Stimulated activated CD4-positive, alpha-beta T cell treated with anti-CD3 and anti-CD28 coated beads, Interleukin-15, amount 100 ng/mL, for 24 hours (primary cell): ENCODE measurements at places on chromosomes 1 and 21.

DNA sequence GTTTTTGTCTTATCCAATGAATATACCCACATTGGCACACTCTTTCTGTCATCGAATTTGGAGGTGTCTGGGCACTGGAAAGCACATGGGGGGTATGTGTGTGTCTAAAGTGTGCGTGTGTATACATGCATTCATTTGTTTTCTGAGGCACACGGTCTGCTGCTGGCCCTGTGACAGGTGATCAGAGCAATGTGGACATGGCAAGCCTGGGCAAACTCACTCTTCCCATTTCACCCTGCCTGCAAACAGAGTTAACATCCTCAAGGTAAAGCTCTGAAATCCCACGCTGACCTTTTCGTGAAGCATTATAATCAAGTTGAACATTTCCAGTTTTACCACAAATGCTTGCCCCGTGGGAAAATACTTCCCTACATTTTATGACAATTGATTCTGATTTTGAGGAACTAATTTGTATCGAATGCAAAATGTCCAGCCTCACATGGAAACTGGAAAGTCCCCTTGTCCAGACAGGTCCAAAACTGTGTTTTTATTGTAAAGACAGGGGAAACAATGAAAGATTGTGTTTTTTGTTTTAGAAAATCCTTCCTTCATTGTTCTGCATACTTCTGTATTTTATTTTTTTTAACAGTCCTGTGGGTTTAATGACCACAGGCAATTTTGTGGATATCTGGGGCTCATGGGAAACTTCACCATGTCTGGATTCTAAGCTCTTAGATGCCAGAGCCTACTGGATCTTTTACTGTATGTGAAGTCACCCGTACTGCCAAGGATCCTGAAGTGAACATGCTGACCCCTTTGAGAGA lies 160.9 kb downstream of the PBX1 start:
- DNase-seq, result no peak

- DNase-seq, result no peak
Observed at GRCh38 chr1:244011271-244011670, 39.8 kb upstream of the ZBTB18 start.

DNA sequence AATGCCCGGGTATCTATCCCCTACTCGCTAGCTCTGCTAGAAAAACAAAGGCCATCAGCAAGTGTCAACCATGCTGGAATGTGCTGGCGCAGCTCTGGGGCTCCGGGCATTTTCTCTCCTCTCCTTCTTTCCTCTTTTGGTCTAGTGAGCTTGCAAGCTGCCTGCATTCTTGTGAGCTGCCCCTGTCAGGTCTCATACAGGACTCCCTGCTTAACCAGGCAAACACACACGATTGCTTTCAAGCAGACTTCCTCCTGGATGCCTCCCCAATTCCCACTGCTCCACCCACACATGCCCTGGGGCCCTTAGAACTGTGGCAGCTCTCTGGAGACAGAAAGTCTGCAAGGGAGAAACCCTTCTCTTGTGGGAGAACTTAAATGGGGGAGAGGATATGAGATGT lies 35.7 kb upstream of the SUCO start:
- DNase-seq, result no peak

- DNase-seq, result no peak
Observed at GRCh38 chr21:16563116-16563515, 833.3 kb downstream of the USP25 start.

DNA sequence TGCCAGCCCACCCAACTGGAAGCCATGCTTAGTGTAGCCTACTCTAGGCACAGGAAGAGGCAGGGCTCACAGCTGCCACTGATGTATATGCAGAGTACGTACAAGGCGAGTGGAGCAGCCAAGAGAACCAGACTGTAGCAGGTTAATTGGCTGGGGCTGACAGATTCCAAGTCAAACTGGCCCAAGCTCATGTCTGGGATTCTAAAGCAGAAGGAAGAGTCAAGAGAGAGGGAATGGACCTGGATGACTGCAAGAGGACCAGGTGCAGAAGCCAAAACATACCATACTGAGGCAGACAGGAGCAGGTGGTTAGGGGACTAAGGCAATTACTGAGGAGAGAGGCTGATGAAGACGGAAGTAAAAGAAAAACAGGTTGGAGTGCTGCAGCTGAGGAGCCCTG lies 51.3 kb upstream of the LRRN2 start:
- no peak for DNase-seq

GRCh38 chr1:235683653-235684052 lies 34.1 kb upstream of the GNG4 start:
- no peak for DNase-seq

DNA sequence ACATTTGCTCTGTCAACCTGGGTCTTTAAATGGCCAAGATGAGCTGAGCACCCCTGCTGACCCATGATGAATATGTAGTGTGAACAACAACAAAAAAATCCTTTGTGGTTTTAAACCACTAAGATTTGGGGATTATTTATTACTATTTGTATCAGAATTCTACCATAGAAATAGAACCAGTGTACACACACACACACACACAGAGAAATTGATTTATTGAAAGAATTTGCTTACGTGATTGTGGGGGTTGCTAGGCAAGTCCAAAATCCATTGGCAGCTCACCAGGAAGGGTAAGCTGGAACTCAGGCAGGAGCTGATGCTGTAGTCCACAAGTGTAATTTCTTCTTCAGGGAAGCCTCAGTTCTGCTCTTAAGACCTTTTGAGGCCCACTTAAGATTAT lies 82.5 kb upstream of the MAP1LC3C start:
- DNase-seq, result no peak

DNA sequence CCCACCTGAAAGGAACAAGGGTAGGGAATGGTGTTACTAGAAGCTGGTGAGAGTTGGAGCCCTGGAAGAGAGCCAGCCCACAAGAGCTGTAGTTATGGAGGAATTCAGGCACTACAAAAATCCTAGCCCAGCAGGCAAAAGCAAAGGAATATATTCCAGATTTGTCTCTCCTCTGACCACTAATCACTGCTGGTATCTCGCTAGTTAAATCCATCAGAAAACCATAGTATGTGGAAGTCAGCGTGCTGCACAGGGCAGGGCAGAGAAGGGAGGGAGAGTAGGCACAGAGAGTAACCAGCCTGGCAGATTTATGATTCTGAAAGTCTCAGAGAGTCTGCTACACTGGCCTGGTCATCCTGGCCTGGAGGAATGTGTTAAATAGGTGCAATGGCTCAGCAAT lies 88.6 kb downstream of the SELENOF start:
- no peak for DNase-seq

DNA sequence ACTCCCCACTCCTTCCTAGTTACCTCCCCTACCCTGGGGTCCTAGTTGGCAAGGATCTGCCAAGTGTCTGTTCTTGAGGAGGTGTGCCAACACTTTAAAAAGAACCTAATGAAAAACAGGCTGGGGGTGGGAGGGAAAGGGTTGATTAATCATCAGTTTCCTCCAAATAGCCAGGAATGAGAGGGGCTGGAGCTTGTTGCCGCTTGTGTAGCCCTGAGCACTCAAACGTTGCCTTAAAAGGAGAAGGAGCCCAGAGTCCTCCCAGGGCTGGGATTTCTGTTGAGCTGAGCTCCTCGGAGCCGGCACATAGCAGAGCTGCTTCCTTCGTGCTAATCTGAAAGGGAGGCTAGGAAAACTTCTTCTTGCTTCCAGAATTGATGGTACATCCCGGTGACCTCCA lies 15.9 kb downstream of the SHISA4 start:
- DNase-seq, result no peak

- no peak for DNase-seq
Observed at GRCh38 chr1:204530932-204531331, 14.7 kb downstream of the MDM4 start.

GRCh38 chr1:6423321-6423999 lies 1.1 kb upstream of the ESPN start:
- DNase-seq, result peak; percentile 81

DNA sequence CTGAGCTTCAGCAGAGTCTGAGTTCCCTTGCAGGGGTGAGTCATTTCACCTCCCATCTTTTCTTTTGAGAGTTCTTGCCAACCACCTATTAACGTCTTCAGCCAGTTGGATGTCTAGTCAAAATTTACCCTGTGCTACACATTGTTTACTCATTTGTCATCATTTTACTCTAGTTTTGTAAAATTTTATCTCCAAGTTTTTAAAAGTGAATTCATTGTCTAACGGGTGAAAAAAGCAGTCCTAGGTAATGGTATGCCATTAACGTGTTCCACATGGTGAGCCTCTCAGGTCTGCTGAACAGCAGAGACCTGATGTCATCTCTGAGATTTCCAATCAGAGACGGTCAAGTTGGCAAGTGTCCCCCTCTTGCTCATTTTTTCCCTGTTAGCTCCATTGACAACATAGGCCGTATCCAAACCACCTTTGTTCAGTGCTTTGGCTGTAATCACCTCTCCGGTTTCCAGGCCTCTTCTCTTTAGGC lies 85.4 kb downstream of the TBX15 start:
- DNase-seq, result no peak

DNA sequence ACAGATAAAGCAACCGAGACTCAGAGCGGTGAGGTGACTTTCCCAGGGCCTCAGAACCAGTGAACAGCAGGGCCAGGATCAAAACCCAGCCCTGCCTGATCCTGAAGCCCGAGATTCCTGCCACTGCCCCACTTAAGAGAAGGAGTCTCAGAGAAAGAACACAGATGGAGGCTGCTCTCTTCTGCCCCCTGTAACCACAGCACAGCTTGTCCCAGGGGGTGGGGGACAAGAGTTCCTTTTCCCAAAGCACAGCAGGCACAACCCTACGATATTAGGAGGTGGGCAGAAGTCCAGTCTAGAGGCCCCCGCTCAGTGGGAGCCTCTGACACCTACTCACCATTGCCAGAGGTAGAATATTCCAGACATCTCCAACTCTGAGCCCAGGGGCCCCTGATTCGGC lies 24.0 kb upstream of the VWA5B1 start:
- no peak for DNase-seq

- peak; percentile 55 for DNase-seq
Observed at GRCh38 chr1:236122176-236122575, 20.2 kb upstream of the GPR137B start.

GRCh38 chr1:234617131-234617985 lies 7.4 kb upstream of the IRF2BP2 start:
- no peak for DNase-seq

- DNase-seq, result no peak
Observed at GRCh38 chr1:241997401-241997998, 1.4 kb downstream of the MAP1LC3C start.

GRCh38 chr1:204136814-204137213 lies 15.0 kb downstream of the ETNK2 start:
- DNase-seq, result no peak

DNA sequence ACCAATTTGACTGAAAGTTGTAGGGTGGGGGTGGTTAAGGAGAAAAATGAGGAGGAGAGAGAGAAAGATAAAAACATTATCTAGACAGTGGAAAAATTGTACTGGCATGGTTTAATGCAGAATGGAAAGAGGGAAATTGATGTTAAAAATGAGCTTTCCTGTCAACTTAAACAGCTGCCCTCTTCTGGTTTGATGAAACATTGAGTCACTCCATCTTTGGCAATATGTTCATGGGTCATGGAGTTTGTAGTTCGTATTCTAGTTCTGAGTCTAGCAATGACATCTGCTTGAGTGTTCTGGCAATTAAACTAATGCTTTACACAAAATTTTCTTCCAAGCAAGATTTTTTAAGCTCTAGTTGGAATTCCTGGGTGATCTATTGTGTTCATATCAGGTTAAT lies 9.6 kb downstream of the ZNF648 start:
- DNase-seq, result no peak

DNA sequence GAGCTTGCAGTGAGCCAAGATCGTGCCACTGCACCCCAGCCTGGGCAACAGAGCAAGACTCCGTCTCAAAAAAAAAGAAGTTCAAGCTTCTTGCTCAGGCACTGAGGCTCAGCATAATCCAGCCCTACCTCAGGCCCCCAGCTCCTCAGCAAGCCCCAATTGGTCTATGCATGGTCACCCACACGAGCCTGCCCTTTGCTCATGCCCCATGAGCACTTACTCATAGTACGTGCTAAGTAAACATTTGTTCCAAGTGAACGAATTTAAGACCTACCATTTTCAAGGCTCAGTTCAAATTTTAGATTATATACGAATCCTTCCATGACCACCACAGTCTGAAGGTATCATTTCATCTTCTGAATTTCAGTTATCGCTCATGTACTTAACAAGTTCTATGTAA lies 4.3 kb downstream of the PDZK1 start:
- DNase-seq, result no peak

DNA sequence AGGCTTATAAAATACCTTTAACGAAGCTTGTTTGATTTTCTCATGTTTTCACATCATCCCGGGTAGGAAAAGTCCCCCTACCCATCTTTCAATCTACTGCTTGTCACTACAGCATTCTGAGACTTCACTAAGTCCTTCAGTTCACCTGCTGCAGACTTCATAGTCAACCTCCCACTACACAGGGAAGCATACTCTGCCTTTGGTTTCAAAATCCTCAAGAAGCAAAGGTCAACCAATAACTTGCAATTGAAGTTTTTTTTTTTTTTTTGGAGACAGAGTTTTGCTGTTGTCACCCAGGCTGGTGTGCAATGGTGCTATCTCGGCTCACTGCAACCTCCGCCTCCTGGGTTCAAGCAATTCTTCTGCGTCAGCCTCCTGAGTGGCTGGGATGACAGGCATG lies 4.7 kb upstream of the PTPN22 start:
- DNase-seq, result no peak

GRCh38 chr1:159957824-159958268 lies 3.8 kb upstream of the SLAMF9 start:
- no peak for DNase-seq

DNA sequence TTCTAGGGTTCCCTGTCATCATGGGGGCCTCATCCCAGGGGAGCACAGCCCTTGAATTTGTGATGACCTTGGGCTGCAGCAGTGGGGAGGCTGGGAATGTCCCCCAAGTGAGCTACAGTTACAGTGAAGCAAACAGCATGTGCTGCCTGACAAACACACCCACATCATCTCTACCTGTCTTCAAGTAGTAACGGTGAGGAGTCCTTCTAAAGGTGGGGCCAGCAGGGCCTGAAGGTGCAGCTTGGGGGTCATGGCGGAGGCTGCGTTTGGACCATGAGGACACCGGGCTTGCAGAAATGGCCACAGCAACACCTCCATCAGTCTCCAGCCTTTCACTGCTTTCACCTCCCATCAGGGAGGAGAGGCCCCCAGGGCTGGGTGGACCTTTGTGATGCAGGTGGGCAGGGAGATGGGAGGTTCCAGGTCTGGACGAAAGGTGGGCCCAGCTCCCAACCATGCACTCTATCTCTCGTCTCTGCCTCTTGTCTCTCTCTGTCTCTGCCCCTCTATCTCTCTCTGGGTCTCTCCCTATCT lies 55.7 kb downstream of the WNT9A start:
- DNase-seq, result no peak

DNA sequence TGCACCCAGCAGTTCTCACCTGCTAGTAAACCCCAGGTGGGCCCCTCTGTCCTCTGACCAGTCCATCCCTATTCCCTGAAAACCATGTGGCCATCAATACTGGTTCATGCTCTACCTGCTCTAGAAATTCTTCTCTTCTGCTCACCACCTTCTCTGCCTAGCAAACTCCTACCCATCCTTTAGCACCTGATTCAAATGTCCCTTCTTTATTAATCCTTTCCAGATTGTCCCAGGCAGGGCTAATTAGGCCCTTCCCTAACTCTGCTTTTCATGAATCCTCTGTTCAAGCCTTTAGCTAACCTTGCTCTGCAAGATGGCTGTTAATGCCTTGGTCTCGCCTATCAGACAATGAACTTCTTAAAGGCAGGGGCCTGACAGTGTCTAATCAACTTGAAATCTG lies 62.1 kb upstream of the TRABD2B start:
- no peak for DNase-seq

GRCh38 chr1:111509997-111510375 lies 6.6 kb upstream of the ADORA3 start:
- no peak for DNase-seq
